Activated CD4-positive, alpha-beta memory T cell treated with anti-CD3 and anti-CD28 coated beads for 36 hours (primary cell): ENCODE measurements at places on chromosomes 5 and 9. TPM values are rescaled to one million over a fixed set of nuclear protein-coding genes. Genes with fewer than 3 reads are reported as not detected.
A peak's percentile ranks its signal among the peaks of the same experiment; 100 is the strongest.

Gene LCP2
- 212 TPM for total RNA-seq

Gene NOXA1
- total RNA-seq, result 1.1 TPM

Gene ADGRV1
- total RNA-seq, result not detected

Gene TRIM36
- total RNA-seq, result not detected

Gene CRB2
- not detected for total RNA-seq

Gene SH3TC2
- total RNA-seq, result not detected

Gene DPYSL3
- not detected for total RNA-seq

Gene KIF27
- 3.0 TPM for total RNA-seq

- H3K36me3 ChIP-seq, result peaks cover under 1% of the 10 kb centered on the region
- H3K4me3 ChIP-seq, result no peak overlapping the region
- H3K27me3 ChIP-seq, result no peaks in the 10 kb centered on the region
- peaks cover 31% of the 10 kb centered on the region for H3K4me1 ChIP-seq
Observed at GRCh38 chr9:78035383-78035993, 3.9 kb upstream of the GNAQ start.

GRCh38 chr5:62653864-62654575, 75.4 kb downstream of the LRRC70 start:
- H3K4me1 ChIP-seq, result no peaks in the 10 kb centered on the region
- H3K4me3 ChIP-seq, result no peak overlapping the region
- DNase-seq, result no peak
- no peaks in the 10 kb centered on the region for H3K27me3 ChIP-seq

DNA sequence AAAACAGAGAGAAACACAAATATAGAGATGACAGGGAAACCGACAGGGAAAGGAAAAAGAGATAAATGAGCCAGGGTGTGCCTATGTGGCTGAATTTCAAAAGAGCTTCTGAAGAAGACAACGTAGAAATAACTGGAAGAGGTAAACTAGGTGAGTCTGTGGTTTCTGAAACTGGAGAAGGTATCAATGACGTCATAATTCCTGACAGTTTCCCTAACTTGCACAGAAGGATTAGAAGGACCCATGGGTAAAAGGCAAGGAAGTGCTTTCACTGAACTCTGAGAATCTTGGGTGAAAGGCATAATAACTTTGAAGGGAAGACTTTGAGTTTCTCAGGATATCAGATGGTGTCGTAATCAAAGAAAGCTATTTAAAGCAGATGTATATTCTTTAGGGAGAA, 790.8 kb upstream of the NUDT12 start:
- no peaks in the 10 kb centered on the region for H3K36me3 ChIP-seq
- no peak overlapping the region for H3K27ac ChIP-seq
- H3K4me3 ChIP-seq, result no peak overlapping the region
- no peaks in the 10 kb centered on the region for H3K4me1 ChIP-seq
- no peak for DNase-seq

- H3K4me3 ChIP-seq, result no peak overlapping the region
- no peaks in the 10 kb centered on the region for H3K4me1 ChIP-seq
- no peaks in the 10 kb centered on the region for H3K27me3 ChIP-seq
- H3K36me3 ChIP-seq, result no peaks in the 10 kb centered on the region
Observed at GRCh38 chr5:120869831-120870230, 405.7 kb downstream of the PRR16 start.

DNA sequence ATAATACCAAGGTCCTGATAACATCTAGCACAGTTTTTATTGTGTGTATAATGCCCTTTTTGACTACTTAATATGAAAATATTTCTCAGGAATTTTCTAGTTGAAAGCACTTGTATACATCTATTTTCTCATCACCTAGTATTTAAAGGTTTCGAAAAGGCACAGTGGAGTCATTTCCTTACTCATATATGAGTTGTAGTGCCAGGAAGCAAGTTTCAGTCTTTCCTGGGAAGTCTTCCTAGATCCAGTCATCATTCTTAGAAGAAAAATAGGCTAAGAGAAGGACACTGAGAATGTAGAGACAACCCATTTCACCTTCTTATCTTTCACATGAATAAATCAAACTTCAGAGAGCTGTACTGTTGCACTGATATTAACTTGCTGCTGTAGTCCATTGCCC, 70.2 kb downstream of the SLC25A46 start:
- no peak overlapping the region for H3K4me3 ChIP-seq
- no peaks in the 10 kb centered on the region for H3K4me1 ChIP-seq
- no peak for DNase-seq

DNA sequence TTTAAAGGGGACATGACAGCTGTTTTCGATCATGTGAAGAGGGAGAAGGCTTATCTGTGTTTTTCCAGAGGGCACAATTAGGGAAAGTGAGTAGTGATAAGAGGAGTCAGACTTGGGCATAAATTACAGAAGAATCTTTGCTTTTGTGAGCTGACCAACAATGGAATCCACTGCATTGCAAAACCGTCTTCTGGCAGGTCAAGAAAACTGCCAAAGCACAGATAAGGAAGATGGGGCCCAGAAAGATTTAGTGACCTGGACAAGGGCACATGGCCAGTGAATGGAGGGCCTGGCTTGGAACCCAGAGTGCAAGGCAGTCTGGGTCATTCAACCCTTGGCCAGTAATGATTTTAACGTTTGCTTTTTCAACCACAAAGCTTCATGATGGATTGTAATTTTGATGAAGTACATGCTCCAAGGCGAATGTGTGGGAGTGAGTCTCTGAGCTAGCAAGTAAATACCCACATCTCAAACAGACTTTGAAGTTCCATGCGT, 153.2 kb upstream of the MAST4 start:
- peaks cover 7% of the 10 kb centered on the region for H3K4me1 ChIP-seq
- H3K4me3 ChIP-seq, result no peak overlapping the region

DNA sequence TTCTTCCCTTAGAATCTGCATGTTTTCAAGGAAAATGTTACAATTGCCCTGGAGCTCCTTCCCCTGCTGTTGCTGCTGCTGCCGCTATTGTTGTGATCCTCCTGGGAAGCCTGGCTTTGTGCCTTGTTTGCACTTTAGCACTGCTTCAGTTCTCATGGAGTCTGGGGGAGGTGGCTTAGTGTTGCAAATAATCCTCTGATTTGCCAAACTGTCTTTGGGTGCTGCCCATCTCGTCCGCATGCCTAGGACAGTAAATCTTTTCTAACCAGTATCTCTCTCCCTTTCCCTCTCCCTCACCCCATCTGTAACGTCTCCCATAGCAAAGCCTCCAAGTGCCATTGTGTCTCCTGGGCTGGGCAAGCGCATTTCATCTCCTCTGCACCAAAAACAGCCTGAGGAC, 30.3 kb downstream of the FAM240B start:
- no peak for DNase-seq
- H3K4me3 ChIP-seq, result no peak overlapping the region
- H3K27me3 ChIP-seq, result peaks cover 7% of the 10 kb centered on the region
- peaks cover 3% of the 10 kb centered on the region for H3K4me1 ChIP-seq
- no peak overlapping the region for H3K27ac ChIP-seq

DNA sequence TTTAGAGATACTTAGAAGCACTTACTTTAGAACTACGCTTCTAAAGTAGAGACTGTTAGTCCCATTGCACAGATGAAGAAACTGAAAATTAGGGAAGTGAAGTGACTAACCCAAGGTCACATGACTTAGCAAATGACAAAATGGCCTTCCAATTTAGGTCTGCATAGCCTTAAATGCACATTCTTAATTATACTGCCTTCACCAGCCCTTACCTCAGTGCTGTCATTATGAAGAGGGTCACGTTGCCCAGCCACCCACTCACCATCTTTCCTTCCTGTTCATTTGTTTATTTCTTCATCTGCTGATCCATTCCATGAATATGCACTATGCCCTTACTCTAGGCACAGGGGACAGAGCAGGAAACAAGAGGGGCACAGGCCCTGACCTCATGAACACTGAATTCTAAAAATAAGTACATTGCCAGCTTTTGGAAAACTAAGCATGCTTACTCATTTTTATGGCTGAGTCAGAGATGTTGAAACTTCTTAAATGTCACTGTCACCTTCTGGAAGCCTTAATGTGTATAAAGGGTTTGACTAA, 8.6 kb downstream of the HAVCR2 start:
- H3K4me3 ChIP-seq, result peak overlapping the region; percentile 27
- peak; percentile 69 for DNase-seq
- H3K27ac ChIP-seq, result peak overlapping the region; percentile 96
- peaks cover 20% of the 10 kb centered on the region for H3K4me1 ChIP-seq

GRCh38 chr5:73946278-73946677, 320.3 kb downstream of the ARHGEF28 start:
- H3K4me3 ChIP-seq, result no peak overlapping the region
- no peaks in the 10 kb centered on the region for H3K4me1 ChIP-seq
- no peak overlapping the region for H3K27ac ChIP-seq
- peaks cover 12% of the 10 kb centered on the region for H3K27me3 ChIP-seq

- no peak for DNase-seq
- H3K36me3 ChIP-seq, result no peaks in the 10 kb centered on the region
- peaks cover 5% of the 10 kb centered on the region for H3K27me3 ChIP-seq
- peaks cover 11% of the 10 kb centered on the region for H3K4me1 ChIP-seq
- H3K27ac ChIP-seq, result no peak overlapping the region
Observed at GRCh38 chr9:133874060-133874657, 118.0 kb downstream of the VAV2 start.

- no peak for DNase-seq
- no peak overlapping the region for H3K4me3 ChIP-seq
- no peaks in the 10 kb centered on the region for H3K36me3 ChIP-seq
- H3K27ac ChIP-seq, result no peak overlapping the region
Observed at GRCh38 chr5:94517490-94518488, 100.6 kb downstream of the KIAA0825 start.

- DNase-seq, result no peak
- H3K4me1 ChIP-seq, result peaks cover 11% of the 10 kb centered on the region
- H3K4me3 ChIP-seq, result no peak overlapping the region
- H3K27ac ChIP-seq, result no peak overlapping the region
Observed at GRCh38 chr9:131476777-131477345, 25.9 kb upstream of the POMT1 start.

- H3K27ac ChIP-seq, result no peak overlapping the region
- DNase-seq, result no peak
- H3K4me1 ChIP-seq, result no peaks in the 10 kb centered on the region
- no peak overlapping the region for H3K4me3 ChIP-seq
- H3K27me3 ChIP-seq, result peaks cover 11% of the 10 kb centered on the region
- no peaks in the 10 kb centered on the region for H3K36me3 ChIP-seq
Observed at GRCh38 chr5:5616247-5616895, 193.9 kb downstream of the ICE1 start.

DNA sequence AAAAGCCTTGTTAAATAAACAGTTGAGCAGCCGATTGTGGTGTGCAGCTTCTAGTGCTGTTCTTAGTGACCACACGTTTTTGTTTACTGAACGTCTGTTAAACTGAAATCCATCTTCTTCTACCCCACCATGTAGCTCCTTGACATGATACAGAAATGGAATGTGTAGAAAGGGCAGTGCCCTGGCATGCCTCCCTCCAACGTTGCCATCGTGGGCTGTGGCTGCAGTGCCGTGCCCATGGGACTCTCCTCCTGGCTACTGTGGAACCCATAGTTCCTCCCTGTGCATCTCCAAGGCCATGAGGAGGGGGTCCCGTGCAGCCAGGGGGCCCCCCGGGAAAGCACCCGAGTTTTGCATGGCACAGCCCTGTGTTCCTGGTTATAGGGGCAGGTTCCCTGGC, 23.3 kb upstream of the TGFBI start:
- H3K27ac ChIP-seq, result no peak overlapping the region
- no peak overlapping the region for H3K4me3 ChIP-seq
- no peaks in the 10 kb centered on the region for H3K4me1 ChIP-seq
